ENCODE measurements at places on chromosomes 5 and 9.

DNA sequence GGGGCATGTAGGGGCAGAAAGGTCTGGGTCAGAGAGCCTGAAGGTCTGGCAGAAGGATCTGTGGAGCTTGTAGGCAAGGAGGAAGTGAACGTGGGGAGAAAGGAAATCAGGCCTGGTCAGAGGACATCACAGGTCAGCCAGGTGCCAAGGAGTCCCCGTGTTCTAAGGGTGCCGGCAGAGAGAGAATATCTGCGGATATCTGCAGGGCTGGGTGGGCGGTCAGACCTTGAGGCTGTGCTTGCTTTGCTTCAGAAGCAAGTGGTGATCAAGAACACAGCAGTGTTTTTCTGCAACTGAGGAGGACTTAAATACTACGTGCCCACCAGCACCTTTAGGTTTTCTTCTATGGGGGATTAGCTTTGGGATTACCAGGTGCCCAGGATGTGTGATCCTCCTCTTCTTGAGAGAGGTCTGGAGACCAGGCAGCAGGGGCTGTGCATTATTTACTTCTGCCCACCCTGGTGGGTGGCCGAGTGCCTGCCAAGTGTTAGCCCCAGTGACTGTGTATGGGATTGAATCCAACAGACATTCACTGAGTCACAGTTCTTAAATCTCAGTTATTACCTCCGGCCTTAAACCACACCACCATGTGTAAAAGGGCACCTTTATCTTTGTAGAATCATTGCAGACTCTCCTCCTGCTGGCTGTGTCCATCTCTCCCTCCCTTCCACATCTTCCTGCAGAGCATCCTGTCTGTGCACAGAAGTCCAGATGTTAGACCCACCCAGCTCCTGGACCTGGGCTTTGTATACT, 12.5 kb upstream of the SHB start:
- no peak for DNase-seq

DNA sequence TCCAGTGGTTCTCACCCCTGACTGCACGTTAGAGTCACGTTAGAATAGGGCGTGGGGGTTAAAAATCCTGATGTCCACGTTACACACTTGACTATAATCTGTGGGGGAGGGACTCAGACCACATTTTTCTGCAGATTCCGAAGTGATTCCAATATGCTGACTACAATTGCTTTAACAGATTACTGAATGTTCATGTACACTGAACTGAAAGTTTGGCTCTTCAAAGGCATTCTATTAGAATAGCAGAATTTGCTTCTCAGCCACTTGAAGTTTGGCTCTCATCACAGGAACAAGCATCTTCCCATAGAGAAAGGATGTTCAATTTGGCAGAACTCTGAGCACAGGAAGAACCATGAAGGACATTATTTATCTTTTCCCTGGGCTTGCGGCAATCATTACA, 84.5 kb downstream of the HAPLN1 start:
- DNase-seq = no peak

DNA sequence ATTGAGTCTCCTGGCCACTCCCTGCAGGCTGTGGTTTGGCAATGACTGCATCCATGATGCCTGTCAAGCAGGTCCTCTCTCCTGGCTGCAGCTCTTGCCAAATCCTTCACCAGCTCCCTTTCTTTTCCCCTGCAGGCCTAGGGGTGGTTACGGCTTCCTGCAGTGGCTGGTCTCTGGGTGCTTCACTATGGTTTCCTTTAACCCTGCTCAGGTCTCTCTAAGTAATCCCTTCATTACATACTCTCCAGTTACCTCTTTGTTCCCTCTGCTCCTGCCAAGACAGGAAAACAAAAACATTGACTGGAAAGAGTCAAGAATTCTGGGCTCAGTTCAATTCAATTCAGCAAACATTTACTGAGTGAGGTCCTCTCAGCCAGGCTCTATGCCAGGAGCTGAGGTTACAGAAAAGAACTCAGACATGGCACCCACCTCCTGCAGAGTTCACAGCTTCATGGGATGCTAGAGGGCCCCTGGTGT, 19.8 kb upstream of the PTPN3 start:
- no peak for DNase-seq

GRCh38 chr5:4275232-4275631, 679.6 kb downstream of the IRX1 start:
- DNase-seq = no peak

GRCh38 chr9:138045541-138046490, 168.2 kb downstream of the CACNA1B start:
- no peak for DNase-seq

- DNase-seq = no peak
Observed at GRCh38 chr5:177426566-177427210, at the start of gene GRK6. GRK6 (plus strand) TSS chr5:177426676; CDS start chr5:177426846, 170 bp downstream.

GRCh38 chr5:15601274-15601673, 101.3 kb downstream of the FBXL7 start:
- no peak for DNase-seq

DNA sequence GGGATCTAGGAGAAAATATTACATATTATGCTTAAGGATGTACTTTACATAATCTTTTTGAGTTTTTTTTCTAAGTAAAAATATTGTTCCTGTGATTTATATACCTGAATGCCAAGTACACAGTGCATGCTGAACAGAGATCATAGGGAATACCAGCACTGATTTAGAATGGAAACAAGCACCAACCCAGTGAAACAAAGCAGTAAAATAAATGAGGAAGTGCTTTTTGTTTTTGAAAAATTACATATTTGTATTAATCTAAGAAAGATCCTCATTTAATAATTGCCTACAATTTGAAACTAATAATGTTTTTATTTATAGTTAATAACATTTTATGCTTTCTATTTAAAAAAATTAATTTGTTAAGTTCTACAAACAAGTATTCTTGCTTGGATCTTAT, 18.0 kb downstream of the GARNL3 start:
- no peak for DNase-seq

DNA sequence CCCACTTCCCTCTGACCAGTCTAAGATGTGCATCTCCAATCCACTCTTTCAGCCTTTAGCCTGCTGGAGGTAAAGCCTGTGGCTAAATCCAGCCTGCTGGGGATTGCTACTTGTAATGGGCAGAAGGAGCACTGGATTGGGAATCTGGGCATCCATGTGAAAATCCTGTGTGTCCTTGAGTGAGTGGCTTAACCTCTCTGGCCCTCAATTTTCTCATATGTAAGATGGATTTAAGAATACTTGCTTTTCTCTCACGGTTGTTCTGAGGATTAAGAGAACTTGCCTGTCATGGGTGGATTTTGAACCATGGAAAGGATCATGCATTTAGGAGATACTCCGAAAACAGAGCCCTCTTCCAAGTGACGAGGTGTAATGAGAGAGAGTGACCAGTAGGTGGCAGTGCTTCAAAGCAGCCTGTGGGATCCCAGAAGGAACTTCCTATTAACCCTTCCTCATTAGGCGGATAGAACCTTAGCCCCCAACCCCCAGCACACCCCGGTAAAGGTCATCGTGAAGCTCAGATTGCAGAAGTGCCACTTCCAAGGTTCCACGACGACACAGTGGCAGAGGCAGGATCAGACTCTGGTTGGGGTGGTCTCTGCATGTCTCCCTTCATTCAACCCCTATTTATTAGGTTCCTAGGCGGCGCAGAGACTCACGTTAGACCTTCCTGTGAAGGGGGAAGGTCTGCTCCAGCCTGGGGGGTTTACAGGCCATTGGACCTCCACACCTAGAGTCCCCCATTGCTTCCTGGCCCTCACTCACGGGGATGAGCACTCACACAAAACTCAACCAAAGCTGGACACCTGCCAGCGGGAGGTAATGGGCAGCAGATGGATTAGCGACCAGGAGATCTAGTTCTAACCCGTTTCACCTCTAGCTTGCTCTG, 68.7 kb upstream of the ZNF618 start:
- peak; percentile 35 for DNase-seq

- DNase-seq = no peak
Observed at GRCh38 chr5:168342151-168342825, 50.8 kb downstream of the WWC1 start.

- DNase-seq = no peak
Observed at GRCh38 chr5:78591972-78592700, 56.4 kb downstream of the LHFPL2 start.

GRCh38 chr9:128203024-128203706, at the start of gene DNM1:
DNM1 (plus strand) TSS chr9:128203379; CDS start chr9:128203471, 92 bp downstream.
- no peak for DNase-seq

GRCh38 chr9:24590432-24590831, 44.7 kb upstream of the IZUMO3 start:
- DNase-seq = no peak

DNA sequence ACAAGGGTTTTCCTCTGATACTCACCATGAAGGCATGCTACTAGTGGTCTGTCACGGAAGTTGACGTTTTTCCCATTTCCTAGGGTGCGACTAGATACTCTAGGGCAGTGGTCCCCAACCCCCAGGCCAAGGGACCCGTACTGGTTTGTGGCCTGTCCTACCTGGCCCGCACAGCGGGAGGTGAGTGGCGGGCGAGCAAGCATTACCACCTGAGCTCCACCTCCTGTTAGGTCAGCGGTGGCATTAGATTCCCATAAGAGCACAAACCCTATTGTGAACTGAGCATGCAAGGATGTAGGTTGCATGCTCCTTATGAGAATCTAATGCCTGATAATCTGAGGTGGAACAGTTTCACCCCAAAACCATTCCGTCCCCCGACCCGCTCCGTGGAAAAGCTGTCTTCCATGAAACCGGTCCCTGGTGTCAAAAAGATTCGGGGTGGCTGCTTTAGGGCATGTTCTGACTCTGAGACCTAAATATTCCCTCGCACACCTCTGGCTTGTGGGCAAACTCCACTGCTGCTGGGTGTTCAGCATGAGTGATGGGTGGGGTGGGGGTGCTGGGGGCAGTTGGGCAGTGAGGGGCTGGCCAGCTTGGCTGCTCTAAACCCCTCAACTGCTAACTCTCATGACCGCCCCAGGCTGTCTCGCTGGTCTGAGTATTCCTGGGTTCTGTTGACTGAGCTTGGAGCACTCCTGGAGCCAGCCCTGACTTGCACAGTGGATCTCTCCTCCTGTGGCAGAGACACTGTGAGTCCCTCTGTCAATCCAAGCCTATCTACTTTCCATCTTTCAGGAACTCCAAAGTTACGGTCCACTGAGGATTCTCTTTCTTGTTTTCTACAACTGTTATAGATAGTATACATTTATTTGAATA, 78.3 kb upstream of the NEK6 start:
- DNase-seq = no peak

- no peak for DNase-seq
Observed at GRCh38 chr9:132646726-132647125, 23.1 kb downstream of the DDX31 start.

- no peak for DNase-seq
Observed at GRCh38 chr5:102663749-102664530, 91.2 kb upstream of the PAM start.

DNA sequence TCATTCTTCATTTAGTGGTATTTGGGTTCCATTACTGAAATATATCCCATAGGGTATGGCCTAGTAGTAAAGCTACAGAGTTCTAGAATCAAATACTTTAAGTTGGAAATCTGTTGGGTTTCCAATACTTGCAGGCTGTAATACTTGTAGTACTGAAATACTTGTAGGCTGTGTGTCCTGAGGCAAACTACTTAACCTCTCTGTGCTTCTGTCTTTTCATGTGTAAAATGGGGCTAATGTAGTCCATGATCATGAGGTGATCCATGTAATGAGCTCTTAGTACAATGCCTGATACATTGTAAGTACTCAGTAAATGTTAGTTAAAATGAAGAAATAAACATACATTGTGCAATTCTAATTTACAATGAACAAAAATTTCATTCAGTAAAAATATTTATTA, 368.9 kb downstream of the CSNK1G3 start:
- DNase-seq = no peak

GRCh38 chr9:5178126-5178805, 7.2 kb downstream of the INSL6 start:
- DNase-seq = no peak

DNA sequence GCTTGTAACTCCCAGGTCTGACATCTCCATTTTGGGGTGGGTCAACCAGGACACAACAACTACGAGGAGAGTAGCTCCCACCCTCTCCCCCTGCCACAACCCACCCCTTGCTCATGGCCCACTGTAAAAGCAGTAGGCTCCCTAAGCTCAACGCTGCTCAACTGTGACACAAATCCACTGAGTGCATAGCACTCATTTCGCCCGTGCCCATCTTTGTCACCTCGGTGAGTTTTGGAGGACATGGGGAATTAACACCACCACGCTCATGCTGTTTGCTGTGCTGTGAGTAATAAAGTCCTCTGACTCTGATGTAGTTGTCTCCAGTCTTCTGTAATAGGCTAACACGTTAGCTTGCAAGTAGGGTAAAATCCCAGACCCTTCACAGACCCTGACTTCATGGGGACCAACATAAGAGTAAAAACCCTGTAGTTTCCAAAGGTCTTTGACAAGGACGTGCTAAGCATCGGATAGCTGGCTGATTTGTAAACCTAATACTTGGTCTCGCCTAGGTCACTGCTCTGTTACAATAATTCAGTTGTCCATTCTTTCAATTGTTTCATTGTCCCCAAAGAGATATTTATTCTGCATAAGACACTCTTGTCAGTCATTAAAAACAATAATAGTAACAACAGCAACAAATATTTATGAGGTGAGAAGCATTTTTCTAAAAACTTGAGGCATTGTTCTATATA, 7.7 kb downstream of the PLGRKT start:
- no peak for DNase-seq

GRCh38 chr9:89036383-89036782, 45.1 kb downstream of the S1PR3 start:
- no peak for DNase-seq

DNA sequence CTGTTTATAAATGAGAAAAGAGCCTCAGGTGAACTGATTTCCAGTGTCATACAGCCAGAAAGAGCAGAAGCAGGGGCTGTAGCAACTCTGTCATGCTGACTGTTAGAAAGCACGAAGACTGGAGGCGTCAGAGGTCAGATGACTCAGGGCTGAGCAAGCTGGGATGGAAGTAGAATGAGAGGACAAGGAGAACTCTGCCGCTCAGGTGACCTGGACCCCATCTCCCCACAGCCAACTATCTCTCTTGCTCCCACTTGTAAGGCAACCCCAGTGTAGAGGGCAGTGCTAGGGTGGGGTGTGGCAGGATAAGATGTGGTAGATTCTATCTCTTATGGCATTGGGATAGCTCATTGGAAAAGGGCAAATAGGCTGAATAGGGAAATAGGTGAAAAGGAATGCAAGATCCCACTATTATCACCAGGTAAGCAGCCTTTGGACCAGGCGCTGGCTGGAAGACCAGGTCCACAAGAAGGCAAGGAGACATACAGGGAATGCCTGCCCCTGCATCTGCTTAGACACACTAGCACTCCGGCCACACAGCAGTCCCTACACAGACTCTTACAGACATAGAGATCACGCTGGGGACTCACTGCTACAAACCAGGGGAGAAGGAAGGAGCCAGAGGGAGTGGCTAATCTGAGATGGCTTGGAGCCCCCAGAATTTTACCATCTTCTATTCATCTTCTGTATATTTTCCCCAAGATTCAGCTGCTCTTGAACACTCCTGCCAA, 21.2 kb upstream of the LOX start:
- DNase-seq = no peak
